ENCODE measurements at places on chromosomes 3 and 15.
A peak's percentile ranks its signal among the peaks of the same experiment; 100 is the strongest.

DNA sequence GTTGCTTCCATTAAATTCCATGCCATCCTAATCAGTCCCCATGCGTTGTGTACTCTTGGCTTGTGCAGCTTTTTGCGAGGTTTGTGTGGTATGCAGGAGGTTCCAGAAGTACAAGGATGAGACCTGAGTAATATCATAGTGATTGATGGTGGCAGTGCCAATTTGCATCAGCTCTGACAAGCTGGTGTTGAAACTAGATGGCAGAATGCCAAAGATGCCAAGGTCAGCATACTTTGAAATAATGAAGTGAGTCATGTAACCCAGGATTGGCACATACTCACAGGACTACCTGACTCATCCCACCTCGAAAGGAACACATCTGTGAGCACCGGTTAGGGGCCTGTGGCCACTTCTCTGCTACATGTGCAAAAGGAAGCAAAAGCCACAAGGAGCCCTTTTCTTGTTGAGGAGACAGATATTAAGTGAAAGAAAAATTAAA is 14.3 kb downstream of the KAT2B start:
- no peak for DNase-seq

DNA sequence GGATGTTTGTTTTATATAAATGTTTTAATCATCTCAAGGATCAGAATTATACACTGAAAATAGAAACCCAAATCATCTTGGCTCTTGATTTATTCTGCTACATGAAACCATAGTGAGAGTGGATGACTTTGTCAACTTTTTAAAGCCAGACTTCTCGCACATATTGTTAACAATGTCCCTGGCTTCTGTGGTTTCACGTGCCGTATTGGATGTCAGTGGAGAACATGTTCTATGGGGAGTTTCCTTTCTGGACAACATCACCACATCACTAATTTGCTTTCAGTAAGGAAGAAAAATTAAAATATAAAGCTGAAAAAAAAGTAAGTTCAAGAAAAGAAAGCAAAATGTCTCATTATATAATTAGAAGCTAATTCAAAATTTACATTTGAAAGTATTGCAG is 297.1 kb upstream of the MME start:
- DNase-seq: no peak

DNA sequence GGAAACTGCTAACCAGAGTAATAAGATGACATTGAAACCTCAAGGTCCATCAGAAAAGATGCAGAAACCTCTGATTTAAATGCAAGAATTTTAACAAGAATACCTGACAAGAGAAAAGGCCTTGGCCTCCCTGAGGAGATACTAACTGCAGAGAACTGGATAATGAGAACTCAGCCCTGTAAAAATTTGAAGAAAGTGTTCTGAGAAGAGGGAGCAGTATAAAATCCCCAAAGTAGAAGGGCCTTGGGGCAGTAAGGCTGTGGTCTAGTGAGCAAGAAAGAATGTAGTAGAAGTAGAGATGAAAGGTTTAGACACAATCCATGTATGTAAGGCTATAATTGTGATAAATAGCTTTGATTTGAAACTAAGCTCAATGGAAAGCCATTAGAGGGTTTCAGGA is 394.1 kb downstream of the ZBBX start:
- no peak for DNase-seq

DNA sequence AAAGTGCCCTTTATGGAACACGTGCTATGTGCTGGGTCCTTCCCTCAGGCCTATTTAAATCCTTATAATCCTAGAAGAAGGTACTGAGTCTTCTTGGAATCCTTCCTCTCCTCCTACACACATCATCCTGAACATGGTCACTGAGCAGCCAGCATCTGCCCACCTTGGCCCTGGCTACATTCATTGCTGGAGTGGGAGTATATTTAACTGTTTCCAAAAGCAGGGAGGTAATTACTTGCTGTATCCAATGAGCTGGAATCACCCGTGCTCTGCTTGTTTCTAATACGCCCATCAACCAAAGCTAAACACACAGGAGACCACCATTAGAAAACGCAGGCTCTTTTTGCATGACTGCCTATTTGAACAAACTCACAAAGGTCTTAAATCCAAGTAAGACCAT is 122.2 kb downstream of the RORA start:
- no peak for DNase-seq

GRCh38 chr15:92189166-92189565 is 204.5 kb upstream of the ST8SIA2 start:
- no peak for DNase-seq

DNA sequence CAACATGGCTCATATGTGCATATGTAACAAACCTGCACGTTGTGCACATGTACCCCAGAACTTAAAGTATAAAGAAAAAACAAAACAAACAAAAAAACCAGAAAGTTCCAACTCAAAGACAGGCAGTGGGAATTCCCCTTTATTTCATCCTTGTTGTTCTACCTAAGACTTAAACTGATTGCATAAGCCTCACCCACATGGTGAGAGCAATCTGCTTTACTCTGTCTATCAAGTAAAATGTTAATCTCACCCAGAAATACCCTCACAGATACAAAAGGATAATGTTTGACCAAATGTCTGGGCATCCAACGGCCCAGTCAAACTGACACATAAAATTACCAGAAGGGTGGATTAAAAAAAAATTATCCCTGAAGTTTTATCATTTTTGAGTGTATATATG is 190.9 kb upstream of the PLSCR5 start:
- peak; percentile 41 for DNase-seq

DNA sequence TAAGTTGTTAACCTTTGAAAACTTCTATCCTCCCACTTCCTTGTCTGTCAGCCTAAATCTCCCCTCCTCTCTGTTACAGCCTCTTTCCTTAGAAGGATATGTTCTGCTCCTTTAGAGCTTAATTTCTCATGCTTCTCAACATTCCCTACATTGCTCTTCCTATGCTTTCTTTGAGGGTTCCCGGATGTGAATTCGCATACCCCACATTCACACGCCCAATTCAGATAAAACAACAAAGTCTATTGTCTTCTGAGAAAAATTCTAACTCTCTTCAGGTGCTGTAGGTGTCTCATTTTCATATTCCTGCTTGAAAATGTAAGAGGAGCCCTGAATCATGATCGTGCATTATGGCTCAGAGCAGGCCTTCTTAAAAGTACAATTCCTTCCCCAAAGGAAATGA is 171.8 kb upstream of the DPH6 start:
- peak; percentile 47 for DNase-seq

DNA sequence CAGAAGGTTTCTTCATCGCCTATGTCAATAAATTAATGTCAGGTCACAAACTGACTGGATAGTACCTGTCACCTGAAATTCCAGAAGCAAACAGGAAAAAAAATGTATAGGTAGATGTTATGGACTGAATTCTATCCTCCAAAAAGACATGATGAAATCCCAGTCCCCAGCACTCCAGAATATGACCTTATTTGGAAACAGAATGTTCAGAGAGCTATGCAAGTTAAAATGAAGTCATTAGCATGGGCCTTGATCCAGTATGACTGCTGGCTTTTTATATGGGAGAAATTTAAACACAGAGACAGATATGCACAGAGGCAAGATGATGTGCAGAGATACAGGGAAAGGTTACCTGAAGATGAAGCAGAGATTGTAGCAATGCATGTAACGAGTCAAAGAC is 953.4 kb downstream of the ZPLD1 start:
- no peak for DNase-seq

- DNase-seq: no peak
Observed at GRCh38 chr15:56082263-56082761, 88.9 kb upstream of the NEDD4 start.

- no peak for DNase-seq
Observed at GRCh38 chr15:65059931-65060596, 7.7 kb downstream of the RASL12 start.
